HFFc6 (cell line): ENCODE measurements at places on chromosomes 7 and 10.

GRCh38 chr10:65294329-65294728 is 1631.5 kb upstream of the LRRTM3 start:
- no peak for DNase-seq

DNA sequence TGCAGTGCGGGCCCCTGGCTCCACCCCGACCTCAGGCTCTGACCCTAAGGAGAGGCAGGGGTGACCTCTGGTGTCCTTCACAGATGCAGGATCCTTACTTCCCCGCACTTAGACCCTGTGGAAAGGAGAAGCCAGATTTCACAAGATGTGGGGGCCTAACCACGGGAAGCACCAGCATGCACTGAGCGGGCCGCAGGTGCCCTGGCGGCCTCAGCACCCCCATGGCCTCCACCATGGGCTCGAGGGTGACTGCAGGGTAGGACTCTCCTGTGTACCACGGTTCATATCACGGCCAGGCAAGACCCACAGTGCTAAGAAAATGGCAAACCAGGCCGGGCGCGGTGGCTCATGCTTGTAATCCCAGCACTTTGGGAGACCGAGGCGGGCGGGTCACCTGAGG is 410.0 kb upstream of the FOXK1 start:
- DNase-seq = no peak

DNA sequence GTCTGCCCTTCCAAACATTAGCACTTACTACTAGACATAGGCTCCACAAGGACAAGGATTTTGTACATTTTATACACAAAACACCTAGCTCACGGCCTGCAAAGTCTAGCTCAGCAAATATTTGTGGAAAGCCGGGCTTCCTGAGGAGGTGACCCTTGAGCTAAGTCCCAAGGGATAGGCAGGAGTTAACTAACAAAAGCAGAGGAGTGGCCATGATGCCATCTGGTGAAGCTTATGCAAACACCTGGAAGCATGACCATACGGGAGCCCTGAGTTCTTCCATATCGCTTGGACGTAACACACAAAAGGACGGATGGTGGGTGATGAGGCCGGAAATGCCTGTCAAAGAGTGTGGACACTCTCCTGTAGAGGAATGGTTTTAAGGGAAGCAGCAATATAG is 25.9 kb upstream of the YAE1 start:
- no peak for DNase-seq

DNA sequence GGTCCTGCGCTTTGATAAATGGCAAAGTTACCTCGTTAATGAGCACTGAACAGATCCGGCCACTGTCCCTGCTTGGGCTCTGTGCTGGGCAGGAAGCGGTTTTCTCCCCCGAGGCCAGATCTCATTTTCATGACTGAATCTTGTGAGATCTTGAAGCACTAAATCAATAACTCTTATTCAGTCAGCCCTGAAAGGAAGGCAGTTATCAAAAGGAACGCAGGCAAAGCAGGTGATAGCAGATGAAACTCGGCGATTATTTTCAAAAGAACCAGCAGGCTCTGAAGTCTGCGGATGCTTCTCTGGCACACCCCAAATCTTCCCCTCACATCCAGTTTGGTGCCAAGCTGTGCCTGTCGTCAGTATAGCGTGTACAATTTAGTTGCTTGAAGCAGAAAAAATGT is 228.7 kb downstream of the BAMBI start:
- DNase-seq = no peak

DNA sequence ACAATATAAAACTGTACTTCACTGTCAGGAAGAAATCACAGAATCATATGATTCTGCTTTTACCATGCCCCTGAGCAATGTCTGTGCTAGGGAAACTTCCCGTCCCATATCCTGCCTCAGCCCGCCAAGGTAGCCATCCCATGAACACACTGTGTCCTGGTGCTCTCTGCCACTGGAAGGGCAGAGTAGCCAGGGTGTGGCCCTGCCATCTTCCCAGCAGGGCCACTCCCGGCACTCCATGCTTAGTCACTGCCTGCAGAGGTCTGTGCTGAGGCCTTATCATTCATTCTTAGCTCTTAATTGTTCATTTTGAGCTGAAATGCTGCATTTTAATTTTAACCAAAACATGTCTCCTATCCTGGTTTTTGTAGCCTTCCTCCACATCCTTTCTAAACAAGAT is 31.8 kb downstream of the AP3M1 start:
- DNase-seq = peak; percentile 31

DNA sequence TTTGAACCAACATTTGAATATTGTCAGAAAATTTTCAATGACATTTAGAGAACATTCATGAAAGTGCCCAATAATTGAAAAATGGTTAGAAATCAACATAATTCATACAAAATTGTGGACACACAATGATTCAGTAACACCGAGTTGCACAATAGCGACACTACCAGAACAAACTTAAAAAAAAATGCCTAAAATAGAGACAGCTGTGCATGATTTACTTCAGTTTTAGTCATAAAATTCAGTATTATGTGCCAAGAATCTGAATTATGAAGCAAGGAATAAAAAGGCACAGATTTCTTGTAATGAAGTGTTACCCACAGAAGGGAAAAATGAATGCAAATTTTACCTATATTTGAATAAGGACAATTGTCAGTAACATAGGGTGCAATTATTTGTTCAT is 396.0 kb downstream of the SEMA3D start:
- no peak for DNase-seq

GRCh38 chr7:6175645-6176044 is 96.8 kb downstream of the CYTH3 start:
- DNase-seq = peak; percentile 56

- no peak for DNase-seq
Observed at GRCh38 chr10:52106011-52106410, 208.1 kb upstream of the DKK1 start.

GRCh38 chr10:13105184-13105583 is 5.2 kb downstream of the OPTN start:
- DNase-seq = no peak

DNA sequence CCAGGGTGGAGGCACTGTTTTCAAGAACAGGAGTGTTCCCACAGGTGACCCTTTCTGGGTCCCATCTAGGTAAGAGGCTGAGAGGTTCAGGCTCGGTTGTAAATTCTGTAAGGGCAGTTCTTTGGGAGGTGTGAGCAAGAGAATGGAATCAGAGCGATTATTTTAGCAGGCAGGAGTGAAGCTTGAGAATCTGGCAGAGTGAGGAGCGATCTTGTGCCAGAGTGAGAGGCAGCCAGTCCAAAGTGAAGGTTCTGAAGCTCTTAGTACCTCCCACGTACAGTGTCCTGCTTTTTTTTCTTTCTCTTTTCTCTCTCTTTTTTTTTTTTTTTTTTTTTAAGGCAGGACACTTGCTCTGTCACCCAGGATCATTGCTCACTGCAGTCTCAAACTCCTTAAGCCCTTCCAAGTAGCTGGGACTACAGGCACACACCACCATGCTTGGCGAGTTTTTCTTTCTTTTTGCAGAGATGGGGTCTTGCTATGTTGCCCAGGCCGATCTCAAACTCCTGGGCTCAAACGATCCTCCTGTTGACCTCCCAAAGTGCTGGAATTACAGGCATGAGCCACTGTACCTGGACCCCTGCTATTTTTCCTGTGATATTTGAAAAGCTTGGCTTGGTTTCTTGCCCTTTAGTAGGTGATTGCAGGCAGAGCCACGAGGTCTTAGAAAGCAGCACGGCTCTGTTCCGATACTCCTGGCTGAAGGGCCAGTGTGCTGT is 10.9 kb downstream of the POR start:
- no peak for DNase-seq

GRCh38 chr10:78405231-78405630 is 371.6 kb downstream of the RPS24 start:
- DNase-seq = peak; percentile 19

- no peak for DNase-seq
Observed at GRCh38 chr7:1404898-1405548, 54.2 kb downstream of the MICALL2 start.

DNA sequence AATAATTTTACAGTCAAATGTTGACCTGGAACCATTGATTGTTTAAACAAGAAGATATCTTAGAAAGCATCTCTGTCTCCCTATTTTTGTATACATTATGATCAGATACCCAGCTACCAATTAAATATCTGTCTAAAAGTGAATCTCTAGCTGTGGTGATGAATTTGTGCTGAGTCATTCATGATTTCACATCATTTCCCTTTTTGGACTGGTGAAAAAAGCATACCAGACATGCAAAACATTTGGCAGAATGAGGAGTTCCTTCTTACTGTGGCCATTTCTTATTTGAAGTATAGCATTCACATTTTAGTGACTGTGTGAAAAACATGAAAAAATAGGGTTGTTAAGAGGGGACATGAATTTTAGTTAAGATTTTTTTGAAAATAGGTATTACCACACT is 98.0 kb upstream of the GATA3 start:
- peak; percentile 65 for DNase-seq

DNA sequence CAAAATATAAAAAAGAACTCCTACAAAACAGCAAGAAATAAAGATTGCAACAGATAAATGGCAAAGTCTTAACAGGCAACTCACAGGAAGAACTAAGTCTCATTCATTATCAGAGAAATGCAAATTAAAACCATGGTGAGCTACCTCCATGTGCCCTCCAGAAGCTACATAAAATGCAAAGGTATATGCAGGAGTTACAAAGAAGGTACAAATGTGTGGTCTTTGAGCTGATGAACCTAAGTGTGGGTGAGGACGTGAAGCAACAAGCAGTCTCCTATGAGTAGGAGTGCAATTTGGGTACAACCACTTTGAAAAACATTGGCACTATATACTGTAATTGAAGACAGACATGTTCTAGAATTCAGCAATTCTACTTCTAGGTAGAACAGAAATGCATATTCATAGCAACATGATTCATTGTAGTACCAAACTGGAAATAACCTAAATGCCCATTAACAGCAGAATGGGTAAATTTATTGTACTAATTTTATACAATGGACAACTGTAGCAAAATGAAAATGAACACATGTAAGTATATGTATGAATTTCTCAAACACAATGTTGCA is 61.6 kb upstream of the KCNMA1 start:
- no peak for DNase-seq

DNA sequence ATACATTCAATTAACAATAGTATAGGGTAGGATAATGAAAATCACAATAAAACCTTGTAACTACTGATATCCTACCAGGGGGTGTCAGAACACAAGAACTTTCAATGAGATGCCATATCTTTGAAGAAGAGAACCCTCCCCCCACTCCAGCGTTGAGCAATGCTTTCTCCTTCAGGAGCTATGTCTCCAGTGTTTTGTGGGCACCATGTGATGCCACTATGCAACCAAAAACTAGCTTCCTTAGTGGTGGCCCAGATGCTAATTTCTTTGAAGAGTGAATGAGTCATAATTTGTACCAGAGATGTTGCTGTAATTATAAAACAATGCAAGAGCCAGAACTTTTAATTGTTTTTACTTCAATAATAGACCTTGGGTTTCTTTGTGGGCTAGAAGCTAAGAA is 76.0 kb upstream of the ADO start:
- no peak for DNase-seq

GRCh38 chr7:80843018-80843677 is 75.7 kb downstream of the SEMA3C start:
- DNase-seq = no peak

- DNase-seq = peak; percentile 6
Observed at GRCh38 chr10:103125323-103126267, 67.5 kb downstream of the NT5C2 start.

DNA sequence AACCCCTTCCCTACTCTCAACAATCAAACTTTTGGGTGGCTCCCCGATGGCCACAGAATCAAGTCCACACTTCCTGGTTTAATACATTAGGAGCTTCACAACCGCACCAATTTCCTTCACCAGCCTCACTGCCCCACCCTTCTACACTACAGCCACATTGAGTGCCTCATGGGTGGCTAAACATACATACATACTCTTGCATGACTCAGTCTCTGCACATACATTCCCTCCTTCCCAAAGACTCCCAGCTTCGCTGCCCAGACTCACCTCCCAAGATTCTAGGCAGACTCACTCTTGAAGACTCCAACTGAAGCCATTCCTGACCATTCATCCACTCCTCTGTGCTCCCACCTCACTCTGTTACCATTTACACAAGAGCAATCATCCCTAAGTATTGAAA is 15.9 kb downstream of the VPS41 start:
- DNase-seq = no peak

GRCh38 chr10:30057894-30058556 is 1.4 kb downstream of the JCAD start:
- DNase-seq = no peak

- no peak for DNase-seq
Observed at GRCh38 chr10:13847201-13847631, 260.5 kb downstream of the PRPF18 start.

- DNase-seq = no peak
Observed at GRCh38 chr10:10208196-10208595, 809.5 kb upstream of the CELF2 start.

DNA sequence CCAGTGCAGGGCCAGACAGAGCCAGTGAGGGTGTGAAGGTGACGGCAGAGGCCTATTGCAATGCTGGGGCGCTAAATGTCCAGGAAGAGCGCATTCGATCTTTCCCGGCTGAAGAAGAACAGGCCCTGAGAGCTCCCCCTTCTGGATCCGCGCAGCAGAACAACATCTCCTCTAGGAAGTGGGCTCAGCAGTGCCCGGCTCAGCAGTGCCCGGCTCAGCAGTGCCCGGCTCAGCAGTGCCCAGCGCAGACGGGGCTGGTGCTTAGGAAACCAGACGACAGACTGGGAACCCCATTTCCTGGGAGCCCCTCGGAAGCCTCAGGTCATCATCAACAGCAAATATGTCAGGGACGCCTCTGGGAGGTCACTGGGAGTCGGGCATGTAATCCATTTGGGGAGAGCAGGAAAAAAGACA is 4.7 kb upstream of the NOS3 start:
- peak; percentile 41 for DNase-seq

GRCh38 chr7:22477262-22477661 is 22.7 kb downstream of the STEAP1B start:
- DNase-seq = no peak

DNA sequence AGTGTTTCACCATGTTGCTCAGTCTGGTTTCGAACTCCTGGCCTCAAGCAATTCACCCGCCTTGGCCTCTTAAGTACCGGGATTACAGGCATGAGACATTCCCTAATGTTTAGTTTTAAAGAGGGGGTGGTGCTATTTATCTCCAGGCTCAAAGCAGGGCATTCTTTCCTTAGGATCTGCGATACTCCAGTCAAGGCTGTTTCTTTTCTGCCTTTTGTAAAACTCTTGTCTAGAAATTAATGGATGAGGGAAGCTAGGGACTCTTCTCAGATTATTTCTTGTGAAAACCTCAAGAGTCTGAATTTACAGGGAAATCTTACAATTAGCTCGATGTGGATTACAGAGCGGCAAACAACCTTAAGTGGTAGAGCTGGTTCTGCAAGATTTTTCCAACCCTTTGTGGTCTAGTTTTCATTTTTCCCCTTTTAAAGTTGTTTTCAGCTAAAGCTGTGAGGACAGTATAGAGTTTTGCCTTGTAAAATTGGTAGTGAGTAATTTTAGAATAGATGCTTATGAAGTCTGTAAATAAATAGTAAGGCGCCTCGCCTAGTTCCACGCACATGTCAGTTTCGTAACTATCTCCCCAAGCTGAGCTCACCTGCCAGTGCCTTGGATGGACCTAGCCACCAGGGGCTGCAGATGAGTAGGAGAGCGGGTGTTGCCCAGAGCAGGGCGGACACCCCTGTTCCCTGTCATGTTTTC is 53.1 kb downstream of the CUX1 start:
- DNase-seq = no peak
